Hepatic stellate cell (primary cell): ENCODE measurements at places on chromosomes 5 and 9.

DNA sequence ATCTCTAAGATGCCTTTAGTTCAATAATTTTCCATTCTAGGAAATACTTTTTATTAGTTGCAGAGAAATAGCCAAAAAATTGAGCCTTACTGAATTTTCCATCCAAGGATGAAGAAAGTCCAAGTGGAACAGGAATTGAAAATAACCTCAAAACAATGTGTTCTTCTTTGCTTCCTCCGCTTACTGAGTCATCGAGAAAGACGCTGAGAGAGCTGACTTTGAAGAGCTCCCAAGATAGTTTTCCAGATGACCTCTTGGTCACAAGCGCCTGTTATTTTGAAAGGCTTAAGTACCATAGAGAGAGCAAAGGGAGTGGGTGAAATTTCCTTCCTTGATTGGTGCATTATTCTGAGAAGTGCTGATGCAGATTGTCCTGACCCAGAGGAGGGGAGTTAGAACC is 253.5 kb upstream of the ATP10B start:
- DNase-seq: no peak

GRCh38 chr9:72473474-72474261 is 47.7 kb upstream of the TMC1 start:
- DNase-seq: no peak

- DNase-seq: no peak
Observed at GRCh38 chr5:100854591-100854990, 48.5 kb downstream of the ST8SIA4 start.

- no peak for DNase-seq
Observed at GRCh38 chr9:22228542-22228941, 218.1 kb upstream of the DMRTA1 start.

GRCh38 chr5:74918232-74918669 is 52.1 kb upstream of the FAM169A start:
- no peak for DNase-seq

DNA sequence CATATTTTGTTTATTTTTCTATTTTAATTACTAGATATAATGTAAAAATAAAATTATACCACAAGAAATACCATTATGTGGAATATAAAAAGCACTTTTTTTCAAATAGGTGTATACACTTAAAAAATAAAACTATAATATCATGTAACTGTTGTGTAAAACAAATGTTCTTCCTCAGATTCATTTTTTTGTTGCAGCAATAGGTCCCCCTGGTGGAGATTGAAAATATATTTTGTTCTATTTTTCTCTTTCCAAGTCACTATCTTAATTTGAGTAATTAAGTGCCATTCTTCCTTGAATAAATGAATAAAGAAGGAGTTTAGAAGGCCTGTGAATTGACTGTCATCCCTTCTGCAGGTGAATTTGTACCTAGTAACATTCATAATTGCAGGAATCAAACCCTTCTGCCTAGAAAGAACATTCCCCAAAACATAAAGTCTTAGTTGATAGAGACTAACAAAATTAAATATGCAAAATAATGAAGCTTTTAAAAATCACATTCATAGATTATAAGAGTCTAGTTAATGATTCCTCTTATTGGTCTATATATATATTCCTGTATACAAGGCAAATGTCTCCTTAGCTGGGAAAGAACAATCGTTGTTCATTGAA is 23.4 kb downstream of the CETN3 start:
- DNase-seq: no peak

DNA sequence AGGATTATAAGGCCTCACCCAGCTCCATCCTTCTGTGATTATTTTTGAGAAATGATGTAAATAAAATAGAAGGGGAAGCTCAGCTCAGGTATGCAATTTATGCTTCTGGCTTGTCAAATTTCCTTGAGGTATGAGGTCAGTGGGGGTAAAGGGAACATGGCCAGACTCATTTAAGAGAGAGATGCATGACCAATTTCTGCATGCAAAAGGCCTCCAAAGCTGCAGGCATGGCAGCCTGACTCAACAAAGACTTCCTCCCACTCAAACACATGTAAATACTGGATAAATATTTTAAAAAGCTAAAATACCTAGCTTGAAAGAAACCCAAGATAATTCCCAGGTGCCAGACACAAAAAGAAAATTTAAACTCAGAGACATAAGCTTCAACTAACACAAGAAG is 101.4 kb upstream of the SLC1A3 start:
- no peak for DNase-seq

DNA sequence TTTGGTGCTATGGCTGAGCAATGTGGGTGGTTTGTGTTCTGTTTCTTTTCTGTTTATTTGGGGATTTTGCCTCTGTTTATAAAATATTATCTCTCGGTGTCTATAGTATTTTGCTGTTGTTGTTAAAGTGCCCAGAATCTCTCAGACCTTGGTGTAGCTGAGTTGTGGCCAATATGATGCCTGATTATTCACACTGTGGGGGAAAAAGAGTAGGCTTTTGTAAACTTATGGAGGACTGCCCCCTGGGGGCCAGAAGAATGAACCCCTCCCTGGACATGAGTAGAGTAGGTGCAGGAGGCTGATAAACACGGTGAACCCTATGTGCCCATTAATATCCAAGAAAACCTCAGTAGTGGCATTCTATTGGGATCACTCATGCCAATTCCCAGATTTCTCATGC is 49.0 kb upstream of the DPYSL3 start:
- DNase-seq: peak; percentile 49

DNA sequence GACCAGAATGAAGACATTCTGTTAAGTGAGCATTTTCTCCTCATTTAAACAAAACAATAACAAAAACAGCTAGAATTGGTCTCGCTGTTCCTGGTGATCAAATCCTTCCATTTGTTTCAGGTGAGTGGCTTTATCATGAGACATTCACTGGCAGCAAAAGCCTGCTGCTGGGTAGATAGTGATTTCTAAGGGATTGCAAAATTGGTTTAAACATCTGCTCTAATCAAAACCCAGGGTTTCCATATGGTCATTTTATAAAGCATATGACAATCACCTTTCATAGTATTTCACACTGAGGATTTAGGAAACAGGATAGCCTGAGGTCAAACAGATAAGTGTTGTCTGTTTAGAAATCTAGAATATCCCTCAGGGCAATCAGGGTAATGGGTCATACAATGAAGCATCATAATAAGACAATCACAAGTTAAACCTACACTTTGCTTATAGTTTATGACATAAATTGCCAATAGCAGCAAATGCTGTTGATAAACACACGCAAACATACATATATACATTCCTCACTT is 769.6 kb upstream of the C9orf72 start:
- DNase-seq: no peak

- no peak for DNase-seq
Observed at GRCh38 chr5:158212917-158213316, 354.0 kb upstream of the CLINT1 start.

GRCh38 chr9:134476942-134477335 is 150.7 kb downstream of the RXRA start:
- DNase-seq: no peak

DNA sequence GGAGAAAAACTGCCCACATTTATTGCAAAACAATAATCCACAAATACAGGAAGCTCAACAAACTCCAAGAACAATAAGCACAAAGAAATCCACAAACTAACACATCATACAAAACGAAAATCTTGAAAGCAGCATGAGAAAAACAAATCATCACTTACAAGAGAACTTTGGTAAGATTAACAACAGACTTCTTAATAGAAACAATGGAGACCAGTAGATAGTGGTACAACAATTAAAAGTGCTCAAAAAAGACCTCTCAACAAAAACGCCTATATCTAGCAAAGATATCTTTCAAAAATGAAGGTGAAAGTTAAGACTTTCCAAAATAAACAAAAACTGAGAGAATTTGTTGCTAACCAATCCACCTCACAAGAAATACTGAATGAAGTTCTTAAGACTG is 38.4 kb downstream of the CDKL3 start:
- no peak for DNase-seq

DNA sequence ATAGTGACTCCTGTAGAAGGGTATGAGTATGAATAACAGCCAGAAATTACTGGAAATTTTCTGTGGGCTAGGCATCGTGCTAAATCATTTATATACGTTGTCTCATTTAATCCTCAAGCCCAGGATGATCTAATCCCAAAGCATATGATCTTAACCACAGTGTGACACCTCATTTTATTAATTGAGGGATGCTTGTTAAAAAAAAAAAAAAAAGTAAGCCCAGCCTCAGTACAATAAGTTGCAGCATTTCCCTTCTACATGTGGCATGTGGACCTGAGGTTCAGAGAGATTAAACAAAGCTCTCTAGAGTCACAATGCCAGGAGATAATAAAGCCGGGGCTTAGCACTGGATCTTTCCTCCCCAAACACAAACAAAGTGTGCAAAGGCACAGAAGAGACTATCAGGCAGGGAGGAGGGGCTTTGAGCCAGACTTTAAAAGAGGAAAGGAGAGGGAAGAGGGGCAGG is 49.5 kb downstream of the KLF4 start:
- no peak for DNase-seq
